ENCODE measurements at places on chromosomes 12 and 14. TPM values are rescaled to one million over a fixed set of nuclear protein-coding genes. Genes with fewer than 3 reads are reported as not detected.

EML5 gene
- 1.8 TPM for total RNA-seq

CLEC4D gene
- total RNA-seq = 0.35 TPM

C12orf57 gene
- total RNA-seq = 159 TPM

PAX9 gene
- 0.35 TPM for total RNA-seq
